GM12891 (cell line): ENCODE measurements at places on chromosomes 7 and 10.

DNA sequence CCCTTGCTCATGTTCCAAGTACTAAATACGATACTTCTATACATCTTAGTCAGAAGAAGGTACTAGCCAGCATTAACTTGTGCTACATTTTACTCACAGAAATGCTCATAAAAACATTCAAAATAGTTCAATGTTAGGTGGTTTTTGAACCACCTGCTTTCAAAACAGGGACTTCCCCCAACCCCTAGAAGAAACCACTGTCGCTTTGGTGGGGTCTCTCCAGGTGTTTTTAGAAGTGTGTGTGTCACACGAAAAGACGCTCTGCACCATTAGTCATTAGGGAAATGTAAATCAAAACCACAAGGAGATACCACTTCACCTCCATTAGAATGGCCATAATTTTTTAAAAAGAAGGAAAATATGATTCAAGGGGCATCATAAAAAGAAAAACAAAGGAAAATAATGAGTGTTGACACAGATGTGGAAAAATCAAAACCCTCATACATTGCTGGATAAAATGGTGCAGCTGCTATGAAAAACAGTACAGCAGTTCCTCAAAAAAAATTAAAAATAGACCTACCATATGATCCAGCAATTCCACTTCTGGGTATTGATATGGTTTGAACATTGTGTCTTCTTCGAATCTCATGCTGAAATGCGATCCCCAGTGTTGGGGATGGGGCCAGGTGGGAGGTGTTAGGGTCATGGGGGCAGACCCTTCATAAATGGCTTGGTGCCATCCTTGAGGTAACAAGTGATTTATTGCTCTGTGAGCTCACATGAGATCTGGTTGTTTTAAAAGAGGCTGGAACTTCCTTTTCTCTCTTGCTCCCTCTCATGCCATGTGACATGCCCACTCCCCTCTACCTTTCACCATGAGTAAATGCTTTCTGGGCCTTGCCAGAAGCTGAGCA lies 74.2 kb downstream of the MALSU1 start:
- no peak for DNase-seq

DNA sequence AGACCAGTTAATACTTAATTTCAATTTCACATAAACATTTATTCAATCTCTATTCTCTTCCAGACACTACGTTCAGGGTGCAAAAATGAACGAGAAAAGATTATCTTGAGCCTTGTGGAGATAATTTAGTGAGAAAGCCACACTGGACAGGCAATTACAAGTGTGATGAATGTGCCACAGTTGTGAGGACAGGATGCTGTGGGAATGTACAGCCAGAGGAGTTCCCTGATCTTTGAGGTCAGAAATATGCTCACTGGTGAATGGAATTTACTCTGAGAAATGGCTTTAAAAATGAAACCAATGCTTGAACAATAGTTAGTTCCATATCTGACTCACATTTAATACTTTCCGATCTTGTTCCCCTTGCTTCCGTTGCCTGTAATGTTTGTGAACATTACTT lies 864.8 kb downstream of the GATA3 start:
- DNase-seq = no peak

DNA sequence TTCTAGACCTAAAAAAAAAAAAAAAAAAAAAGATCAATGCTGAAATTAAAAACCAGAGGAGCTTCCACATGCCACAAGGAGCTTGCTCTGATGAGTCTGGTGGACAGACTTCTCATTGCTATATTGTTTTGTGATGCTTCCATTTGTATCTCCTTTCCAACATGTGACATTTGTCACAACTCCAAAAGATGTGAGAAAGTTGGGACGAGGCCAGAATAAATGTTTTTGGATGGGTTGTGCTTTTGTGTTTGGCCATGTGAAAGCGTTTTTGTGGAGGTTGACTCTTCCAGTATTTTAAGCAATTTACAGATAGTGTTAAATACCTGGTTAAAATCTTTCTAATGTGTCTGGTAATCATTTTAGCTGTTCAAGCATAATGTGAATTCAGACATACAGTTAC lies 280.1 kb downstream of the SKAP2 start:
- no peak for DNase-seq

GRCh38 chr10:127215866-127216265 lies 19.5 kb upstream of the INSYN2A start:
- DNase-seq = no peak

- DNase-seq = no peak
These were observed 113.2 kb upstream of the MYO3A start for GRCh38 chr10:25820874-25821273.

DNA sequence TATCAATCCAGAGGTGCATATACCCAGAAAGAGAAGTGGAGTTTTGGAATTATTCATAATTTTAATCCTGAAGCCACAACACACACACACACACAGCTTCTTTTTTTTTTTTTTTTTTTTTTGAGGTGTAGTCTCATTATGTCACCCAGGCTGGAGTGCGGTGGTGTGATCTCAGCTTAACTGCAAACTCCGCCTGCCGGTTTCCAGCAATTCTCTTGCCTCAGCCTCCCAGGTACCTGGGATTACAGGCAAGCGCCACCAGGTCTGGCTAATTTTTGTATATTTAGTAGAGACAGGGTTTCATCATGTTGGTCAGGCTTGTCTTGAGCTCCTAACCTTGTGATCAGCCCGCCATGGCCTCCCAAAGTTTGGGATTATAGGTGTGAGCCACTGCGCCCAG lies 35.4 kb downstream of the TET1 start:
- DNase-seq = no peak

DNA sequence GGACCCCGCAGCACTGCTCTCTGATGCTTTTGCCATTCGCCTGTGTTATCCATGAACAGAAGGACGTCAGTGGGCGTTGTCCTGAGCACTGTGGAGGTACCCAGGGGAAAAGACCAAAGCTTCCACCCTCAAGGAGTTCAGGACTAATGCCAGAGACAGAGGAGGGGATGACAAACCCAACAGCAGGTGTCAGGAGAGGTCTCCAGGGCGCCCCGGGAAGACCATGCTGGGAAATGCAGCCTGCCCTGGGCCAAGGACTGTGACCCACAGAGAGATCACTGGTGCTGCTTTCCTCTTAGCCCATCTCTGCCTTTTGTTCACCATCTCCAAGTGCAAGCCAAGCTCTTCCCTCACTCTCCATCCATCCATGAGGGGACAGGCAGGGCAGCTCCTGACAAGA lies 166.8 kb upstream of the PFKP start:
- DNase-seq = no peak

DNA sequence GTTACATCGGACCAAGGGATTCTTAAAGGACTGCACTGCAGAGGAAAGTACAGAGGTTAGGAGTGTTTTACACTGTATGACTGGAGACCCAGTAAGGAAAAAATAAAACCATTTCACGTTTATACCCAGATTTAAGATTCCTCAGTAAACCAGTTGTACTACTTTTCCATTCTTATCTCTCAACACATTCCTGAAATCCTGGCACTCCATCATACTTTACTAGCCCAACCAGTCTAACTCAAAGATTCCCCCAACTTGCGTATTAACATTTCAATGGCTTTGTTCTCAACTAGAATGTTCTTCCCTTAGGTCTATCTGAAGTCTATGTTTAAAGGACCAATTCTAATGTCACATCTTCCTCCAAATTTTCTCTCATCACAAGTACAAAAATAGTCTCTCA lies 8.0 kb downstream of the CCDC186 start:
- no peak for DNase-seq

DNA sequence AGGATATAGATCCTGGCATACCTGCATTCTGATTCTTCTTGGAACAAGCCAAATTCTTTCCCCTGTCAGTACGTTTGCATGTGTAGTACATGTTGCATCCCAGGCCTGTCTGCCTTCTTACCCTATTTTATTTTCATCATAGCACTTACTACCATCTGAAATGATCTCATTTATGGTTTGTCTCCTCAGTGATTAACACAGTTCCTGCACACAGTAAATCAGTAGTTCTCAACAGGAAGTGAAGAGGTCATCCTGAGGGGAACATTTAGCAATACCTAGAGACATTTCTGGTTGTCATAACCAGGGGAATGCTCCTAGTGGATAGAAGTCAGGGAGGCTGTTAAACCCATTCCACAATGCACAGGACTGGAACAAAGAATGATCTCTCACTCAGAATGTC lies 38.2 kb upstream of the SLC26A4 start:
- DNase-seq = no peak

GRCh38 chr7:69708857-69709256 lies 110.6 kb downstream of the AUTS2 start:
- no peak for DNase-seq

- peak; percentile 41 for DNase-seq
These were observed 61.7 kb downstream of the SH2D4B start for GRCh38 chr10:80599424-80599847.

- no peak for DNase-seq
These were observed 4.4 kb downstream of the ITPRIP start for GRCh38 chr10:104333728-104334373.

- DNase-seq = no peak
These were observed 8.3 kb upstream of the MMP21 start for GRCh38 chr10:125783957-125784356.

DNA sequence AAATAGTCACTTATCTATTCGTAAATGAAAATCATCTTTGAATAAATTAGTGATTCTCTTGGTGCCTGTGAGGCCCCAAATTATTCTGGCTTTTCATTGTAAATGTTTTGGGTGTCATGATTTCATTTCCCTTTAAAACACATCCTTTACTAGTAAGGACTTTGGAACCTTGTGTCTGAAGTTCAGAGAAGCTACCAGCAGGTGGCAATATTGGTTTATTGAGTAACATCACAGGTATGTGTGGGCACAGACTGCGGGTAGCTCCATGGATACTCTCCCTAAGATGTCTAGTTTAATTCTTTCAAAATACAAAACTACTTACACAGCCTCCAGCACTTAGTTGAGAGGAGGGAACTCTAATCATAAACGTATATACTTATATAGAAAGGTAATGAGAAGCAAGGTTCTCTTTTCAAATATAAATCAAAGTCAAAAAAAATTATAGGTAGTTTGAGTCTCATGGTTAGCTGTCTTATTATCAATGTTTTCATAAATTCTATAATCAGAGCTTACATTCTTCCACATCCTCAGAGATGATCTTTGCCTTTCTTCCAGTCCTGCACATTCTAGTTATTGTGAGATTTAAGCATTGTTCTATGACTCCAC lies 449.6 kb downstream of the GRM8 start:
- DNase-seq = peak; percentile 39

DNA sequence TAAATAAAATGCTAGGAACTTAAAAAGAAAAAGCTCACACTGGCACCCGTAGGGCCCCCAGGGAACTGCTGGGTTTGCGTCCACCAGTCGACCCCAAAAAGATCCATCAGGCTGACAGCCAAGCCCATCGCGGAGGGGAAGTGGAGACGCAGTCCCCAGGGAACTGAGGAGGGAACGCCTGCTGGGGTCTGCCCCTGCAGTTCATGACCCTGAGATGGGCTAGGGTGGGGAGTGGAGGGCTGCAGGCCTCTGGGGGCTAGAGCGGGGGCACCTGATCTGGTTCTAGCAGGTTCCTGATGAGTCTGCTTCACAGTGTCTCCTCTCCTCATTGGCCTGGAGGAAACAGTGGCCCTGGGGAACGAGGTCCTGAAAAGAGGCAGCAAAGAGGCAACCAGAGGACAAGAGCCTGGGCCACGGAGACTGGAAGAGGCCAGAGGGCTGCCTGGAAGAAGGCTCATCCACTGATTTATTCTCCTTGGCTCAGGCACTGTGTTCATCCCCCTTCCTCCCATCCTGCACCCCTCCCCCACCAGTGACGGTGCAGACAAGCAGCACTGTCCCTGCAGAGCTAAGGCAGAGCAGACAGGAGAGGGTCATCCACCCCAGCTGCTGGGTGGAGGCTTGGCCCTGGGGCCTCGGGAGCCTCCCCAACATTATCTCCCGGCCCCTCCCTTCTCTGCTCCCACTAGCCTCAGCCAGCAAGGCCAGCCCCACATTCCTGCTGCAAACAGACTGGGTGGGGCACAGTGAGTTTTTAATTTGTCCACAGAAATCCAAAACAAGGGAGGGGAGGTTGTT lies 24.7 kb upstream of the HSPA12A start:
- no peak for DNase-seq

- no peak for DNase-seq
These were observed 11.3 kb downstream of the PI4K2A start for GRCh38 chr10:97651773-97652172.

DNA sequence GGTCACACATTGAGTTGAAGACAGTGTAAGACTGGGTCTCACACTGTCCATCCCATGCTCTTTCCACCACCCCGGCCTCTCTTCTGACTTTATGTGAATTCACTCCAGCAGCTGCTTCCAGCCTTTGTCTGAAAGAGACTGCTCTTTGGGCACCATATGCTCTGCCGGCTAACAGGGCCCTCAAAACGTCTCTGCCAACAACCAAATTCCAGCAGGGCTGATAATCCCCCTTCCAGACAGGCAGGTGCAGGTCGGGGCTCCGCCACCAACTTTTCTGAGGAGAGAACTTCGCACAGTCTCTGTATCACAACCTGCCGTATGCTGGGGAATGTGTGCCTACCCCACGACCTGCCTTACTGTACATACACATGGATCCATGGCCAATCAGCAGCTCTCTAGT lies 64.3 kb downstream of the PLXNA4 start:
- DNase-seq = no peak

- no peak for DNase-seq
These were observed 27.7 kb downstream of the STK32C start for GRCh38 chr10:132279873-132280645.

DNA sequence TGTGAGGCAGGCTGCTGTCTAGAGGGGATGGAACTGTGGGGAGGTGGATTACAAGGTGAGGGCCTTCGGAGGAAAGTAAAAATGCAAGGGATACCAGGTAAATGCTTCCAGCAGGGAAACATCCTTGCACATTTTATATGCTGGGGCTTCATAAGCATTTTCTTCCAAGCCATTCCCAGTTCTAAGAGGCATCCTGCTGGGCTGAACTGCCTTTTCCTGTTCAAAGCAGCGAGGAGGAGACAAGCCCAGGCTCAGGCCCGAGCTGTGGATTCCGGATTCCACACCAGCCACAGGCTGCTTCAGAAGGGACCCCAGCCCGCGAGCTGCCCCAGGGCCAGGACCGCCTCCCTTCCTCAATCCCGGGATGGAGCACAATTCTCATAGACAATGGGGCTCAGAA lies 249.7 kb downstream of the TNS3 start:
- DNase-seq = no peak
